ENCODE measurements at places on chromosomes 3 and 15.
A peak's percentile ranks its signal among the peaks of the same experiment; 100 is the strongest.

- peak; percentile 12 for DNase-seq
Observed at GRCh38 chr3:119240101-119240590, 532 bp downstream of the B4GALT4 start.

- no peak for DNase-seq
Observed at GRCh38 chr15:90104551-90104950, 2.3 kb upstream of the IDH2 start.

GRCh38 chr3:39917065-39917773 lies 107.8 kb downstream of the MYRIP start:
- DNase-seq: no peak

DNA sequence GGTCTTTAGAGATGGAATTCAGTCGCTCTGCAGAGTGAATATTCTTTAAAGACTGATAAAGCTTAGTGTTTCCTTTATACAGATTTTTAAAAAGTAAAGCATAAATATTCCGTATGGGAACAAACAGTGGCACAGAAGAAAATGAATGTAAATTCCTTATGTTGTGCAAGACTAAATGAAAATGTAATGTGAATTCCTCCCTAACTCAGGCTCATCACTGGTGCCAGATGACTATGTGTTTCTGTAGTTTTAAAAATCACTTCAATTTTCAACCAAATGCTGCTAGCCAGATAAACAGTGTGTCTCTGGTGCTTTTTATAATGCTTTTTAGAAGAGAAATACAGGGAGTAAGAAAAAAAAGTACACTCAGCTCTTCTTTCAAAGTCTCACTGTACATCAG lies 154.8 kb upstream of the SNTN start:
- DNase-seq: no peak

GRCh38 chr3:143220741-143221140 lies 101.2 kb downstream of the CHST2 start:
- DNase-seq: no peak

GRCh38 chr3:31880020-31880419 lies 101.0 kb downstream of the OSBPL10 start:
- no peak for DNase-seq

- no peak for DNase-seq
Observed at GRCh38 chr3:173954647-173955046, 557.1 kb downstream of the NLGN1 start.

All from CD4-positive, alpha-beta T cell treated with Interleukin-15 for 4 hours (primary cell).